COR-L47 (cell line): ENCODE measurements at places on chromosomes 7 and 10.
A peak's percentile ranks its signal among the peaks of the same experiment; 100 is the strongest.

GRCh38 chr7:70037171-70037933 lies 439.1 kb downstream of the AUTS2 start:
- DNase-seq: no peak

DNA sequence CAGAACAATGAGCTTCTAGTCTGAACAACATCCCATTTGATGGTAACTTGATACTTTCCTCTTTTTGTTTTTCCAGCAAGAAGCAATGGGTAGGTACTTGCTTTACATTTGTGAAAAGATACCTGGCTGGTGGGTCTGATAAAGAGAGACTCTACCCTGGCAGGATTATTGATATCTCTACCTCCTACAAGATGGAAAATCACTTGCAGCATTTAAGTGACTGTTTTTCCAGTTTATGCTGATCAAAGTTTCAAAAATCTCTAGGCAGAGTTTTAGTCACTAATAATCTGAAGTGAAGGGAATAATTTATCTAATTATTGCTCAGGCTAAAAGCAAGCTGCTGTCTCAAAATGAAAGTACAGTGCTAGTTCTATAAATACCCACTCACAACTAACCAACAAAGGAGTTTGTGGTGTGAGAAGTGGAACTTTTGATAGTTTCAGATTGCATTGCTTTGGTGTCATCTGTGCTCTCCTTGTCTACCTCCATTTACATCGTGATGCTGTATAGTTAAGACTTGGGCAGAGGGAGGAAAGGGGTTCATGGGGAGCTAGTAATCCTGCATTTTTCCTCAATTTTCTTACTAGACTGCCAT lies 86.0 kb upstream of the ANKRD1 start:
- no peak for DNase-seq

- DNase-seq: no peak
Observed at GRCh38 chr10:126373147-126373546, 15.1 kb downstream of the ADAM12 start.

- peak; percentile 59 for DNase-seq
Observed at GRCh38 chr7:159107161-159107892, 37.3 kb downstream of the VIPR2 start.

DNA sequence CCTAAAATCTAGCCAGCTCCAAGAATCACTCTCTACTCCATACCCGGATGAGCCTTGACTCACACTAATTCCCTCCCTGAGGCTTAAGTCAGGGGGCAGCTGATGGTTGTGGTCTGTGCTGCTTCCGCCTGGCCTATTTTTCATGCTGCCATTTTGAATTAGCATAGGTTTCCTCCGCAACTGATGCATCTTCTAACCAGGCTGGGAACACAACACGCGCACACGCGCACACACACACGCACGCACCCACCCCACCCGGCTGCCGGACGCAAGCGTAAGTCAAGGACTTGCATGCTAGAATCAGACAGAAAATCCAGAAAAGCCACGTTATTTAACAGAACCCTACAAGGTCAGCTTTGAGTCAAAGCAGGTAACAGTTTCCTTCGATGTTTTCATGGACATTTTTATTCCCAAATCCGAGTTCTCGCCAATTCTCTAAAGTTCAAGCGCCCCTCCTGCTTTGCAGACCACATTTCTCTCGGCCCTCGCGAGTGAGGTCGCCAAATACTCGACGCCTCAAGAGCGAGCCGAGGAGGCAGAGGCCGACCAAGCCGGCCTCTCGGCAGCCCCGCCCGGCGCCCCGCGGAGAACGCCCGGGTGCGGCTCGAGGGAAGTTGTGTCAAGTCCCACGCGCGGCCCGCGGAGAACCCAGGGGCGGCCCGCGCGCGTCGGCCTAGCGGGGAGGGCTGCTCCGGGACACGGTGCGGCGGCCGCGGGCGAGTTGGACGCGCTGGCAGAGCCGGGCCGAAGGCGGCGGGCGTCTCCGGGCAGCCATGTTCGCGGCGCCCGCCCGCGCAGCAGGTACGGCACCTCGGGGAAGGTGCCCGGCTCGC lies 961 bp downstream of the SCRN1 start:
- DNase-seq: peak; percentile 15

GRCh38 chr10:24651923-24652322 lies 71.8 kb downstream of the ARHGAP21 start:
- no peak for DNase-seq

DNA sequence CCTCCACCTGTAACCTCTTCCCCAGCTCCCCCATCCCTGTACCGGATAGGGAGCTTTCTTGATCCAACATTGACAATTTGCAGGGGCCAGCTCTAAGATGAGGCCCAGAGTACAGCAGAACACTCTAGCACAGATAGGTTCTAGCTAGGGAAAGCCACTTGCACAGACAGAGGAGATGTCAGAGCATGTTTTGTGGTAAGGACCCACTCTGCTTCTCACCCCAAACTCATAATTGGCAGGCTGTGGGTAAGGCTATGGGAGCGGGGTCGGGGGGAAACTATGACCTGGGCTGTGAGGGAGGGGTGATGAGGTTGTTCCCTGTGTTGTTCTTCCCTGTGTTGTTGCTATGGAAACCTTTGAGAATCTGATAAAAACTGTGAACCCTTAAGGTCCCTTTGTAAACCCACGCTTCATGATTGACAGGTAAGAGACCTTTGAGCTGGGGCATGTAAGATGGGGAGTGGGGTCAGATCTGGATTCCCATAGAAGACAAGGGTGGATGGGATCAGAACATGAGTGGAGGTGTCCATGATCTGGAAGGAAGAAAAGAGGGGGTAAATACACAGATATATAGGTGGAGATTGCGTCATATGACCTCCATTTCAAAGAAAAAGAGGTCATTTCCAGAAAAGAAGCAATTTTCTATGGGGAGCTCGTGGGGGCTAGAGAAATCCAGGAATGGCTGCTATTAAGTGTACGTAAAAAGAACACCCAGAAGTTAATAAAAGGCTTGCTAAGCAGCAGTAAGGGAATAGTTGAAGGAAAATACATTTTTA lies 4.0 kb downstream of the CALD1 start:
- DNase-seq: no peak

- DNase-seq: no peak
Observed at GRCh38 chr7:130641497-130641896, 27.1 kb downstream of the COPG2 start.

- DNase-seq: peak; percentile 26
Observed at GRCh38 chr7:30699706-30700495, 17.6 kb upstream of the CRHR2 start.

DNA sequence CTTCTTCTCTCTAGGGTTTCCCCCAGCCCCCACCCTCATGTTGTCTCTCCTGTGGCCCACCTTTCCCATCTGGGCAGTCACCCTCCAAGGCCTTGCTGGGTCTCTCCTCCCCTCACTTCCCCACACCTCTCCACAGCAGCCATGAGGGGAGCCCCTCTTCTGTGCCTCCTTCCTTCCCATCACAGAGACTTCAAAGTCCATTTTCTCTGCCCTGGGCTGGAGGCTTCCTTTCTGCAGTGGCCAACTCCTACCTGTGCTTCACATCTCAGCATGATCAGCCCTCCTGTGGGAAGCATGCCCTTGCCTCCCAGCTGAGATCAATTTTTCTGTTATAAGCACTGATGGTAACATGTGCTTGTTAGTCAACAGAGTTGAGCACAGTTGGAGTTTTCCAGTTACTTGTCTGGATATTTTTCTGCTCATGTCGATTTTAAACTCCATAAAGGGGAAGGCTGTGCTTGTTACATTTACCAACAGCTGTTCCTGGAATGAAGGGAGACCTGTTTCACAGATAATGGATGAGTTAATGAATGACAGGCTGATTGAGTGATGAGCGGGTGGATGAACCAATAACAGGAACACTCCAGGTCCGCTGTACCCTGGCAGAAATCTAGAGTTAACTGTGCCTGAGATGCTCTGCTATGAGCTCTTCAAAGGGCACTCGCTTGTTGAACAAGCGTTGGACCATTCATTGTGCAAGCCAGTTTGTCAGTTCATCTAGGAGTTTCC lies 71.4 kb upstream of the PRSS58 start:
- no peak for DNase-seq

DNA sequence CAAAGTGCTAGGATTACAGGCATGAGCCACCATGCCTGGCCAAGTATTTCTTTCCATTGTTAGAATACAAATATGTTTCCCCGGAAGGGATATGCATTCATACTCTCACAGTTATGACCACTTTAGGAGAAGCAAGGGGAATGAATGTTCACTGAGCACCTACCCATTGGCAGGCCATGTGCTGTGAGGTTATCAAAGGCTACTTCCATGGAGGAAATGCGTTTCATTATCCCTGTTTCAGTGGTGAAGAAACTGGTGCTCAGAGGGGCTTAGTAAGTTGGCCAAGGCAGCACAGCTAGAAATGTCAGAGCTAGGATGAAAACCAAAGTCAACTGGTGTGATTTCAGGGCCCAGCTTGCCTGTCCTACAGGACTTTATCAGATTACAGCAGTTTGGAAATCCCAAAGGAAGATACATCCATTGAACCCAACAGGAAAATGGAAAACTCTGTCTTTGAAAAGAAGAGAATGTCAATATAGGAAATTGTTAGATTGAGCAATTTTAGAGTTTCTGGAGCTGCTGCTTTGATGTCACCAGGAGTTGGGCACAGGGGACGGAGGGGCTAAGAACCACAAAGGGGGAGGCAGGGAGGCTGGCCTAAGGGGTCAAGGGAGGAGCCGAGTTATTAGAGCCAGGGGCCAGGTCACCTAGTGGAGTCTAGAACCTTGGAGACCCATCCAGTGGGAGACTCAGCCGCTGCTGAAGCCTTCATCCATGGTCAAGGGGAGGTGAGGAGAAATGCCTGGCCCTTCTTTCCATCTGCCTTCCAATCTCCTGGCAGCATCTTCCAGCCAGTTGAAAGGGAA lies 319.8 kb downstream of the FRMD4A start:
- DNase-seq: no peak
